Stimulated activated CD4-positive, alpha-beta T cell treated with anti-CD3 and anti-CD28 coated beads, Interleukin-12 subunit alpha, Interleukin-12 subunit beta, amount 100 ng/mL, for 24 hours (primary cell): ENCODE measurements at places on chromosomes 16 and 17.

- peak; percentile 1 for DNase-seq
Observed at GRCh38 chr16:82653550-82654511, 27.1 kb downstream of the CDH13 start.

DNA sequence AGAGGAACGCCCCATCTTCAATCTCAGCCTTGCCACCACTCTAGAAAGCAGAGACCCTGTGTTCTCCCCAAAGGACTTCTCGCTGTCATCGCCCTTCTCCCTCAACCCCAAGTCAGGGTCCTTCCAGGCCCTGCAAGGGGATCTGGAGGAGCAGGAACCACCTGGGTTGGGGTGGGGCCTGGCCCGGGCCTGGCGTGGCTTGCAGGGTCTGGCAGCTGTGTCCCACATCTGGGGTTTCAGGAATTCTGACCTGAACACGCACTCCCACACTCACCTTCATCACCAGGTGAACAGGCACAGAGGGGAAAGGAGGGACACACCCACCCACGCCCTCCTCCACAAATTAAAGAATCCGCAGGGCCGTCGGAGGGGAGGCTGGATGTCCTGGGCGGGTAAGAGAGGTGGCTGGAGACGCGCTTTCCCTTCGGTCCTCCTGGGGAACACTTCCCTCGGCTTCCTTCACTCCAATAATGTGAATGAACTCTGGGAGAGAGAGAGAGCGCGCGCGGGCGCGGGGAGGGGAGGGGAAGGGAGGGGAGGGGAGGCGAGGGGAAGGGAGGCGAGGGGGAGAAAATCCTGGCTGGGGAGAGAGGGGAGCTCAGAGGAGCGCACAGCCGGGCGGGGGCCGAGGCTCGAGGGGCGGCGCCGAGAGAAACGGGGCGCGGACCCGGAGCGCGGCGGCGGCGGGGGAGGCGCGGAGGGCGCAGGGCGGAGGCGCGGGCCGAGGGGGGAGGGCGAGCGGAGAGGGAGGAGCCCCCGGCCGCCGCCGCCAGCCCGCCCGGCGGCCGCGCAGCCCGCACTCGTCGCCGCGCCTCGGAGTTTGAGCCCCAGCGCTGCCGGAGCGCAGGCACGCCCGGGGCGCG is at the start of gene CACNG4:
CACNG4 (plus strand) TSS at position 799 of the 863 bp plus-strand sequence. CDS start 205 bp downstream, outside the sequence.
- DNase-seq: no peak

- DNase-seq: no peak
Observed at GRCh38 chr16:74275031-74275636, 21.5 kb upstream of the PSMD7 start.

DNA sequence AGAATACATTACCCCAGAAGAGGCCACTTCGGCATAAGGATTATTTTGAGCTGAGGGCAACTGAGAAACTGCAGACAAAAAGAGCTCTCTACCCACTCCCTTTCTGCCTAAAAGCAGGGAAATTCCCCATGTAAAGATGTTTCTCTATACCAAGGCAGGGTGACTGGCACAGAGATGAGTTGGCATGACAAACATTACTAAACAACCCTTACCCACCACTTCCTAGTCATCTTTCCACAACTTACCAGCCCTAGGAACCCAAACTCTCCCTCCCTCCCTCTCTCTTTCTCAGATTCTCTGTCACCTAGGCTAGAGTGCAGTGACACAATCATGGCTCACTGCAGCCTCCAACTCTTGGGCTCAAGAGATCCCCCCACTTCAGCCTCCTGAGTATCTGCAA is 68.6 kb downstream of the EMP2 start:
- no peak for DNase-seq
